Sigmoid colon (tissue), 7 donors: ENCODE measurements at places on chromosomes 7 and 10.

- no peak for DNase-seq
Observed at GRCh38 chr10:124557648-124558338, 96.2 kb downstream of the LHPP start.

DNA sequence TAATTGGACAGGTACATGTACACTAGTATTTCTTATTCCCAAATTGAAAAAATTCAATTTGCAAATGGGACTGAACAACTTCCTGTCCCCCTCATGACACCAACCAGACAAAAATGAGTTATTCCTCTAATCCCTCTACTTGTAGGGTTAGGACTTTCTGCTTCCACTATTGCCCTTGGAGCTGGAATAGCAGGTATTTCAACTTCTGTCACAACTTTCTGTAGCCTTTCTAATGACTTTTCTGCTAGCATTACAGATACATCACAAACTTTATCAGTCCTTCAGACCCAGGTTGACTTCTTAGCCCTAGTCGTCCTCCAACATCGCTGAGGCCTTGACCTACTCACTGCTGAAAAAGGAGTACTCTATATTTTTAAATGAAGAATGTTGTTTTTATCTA lies 6.4 kb downstream of the CYP3A7 start:
- no peak for DNase-seq

GRCh38 chr7:37259319-37259821 lies 189.3 kb downstream of the ELMO1 start:
- no peak for DNase-seq

- no peak for DNase-seq
Observed at GRCh38 chr10:33507662-33508425, 173.4 kb upstream of the NRP1 start.

DNA sequence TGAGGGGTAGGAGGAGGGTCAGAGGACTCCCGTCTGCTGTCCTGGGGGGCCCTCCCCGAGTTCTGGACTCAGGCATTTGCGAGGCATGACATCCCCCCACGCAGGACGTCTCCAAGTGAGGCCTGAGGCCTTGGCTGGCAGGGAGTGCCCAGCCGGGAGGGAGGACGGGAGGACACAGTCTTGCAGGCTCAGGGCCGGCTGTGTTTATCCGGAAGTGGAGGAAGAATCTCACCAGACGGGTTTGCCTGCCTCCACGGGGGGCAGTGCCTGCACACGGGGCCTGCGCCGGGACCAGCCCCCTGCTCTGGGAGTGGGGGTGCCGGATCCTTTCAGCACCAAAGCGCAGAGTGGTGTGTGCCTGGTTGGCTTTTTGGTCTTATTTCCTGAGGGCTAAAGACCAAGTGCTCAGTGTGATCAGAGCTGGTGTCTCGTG lies 10.9 kb downstream of the PWWP2B start:
- DNase-seq: peak; percentile 87

DNA sequence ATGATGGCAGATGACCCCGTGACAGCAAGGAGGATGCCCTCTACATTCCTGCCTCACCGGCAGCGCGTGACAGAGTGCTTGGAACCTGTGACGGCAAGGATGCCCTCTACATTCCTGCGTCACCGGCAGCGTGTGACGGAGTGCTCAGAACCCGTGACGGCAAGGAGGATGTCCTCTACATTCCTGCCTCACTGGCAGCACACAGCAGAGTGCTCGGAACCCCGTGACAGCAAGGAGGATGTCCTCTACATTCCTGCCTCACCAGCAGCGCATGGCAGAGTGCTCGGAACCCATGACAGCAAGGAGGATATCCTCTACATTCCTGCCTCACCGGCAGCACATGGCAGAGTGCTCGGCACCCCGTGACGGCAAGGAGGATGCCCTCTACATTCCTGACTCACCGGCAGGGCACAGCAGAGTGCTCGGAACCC lies 231.0 kb downstream of the DIP2C start:
- peak; percentile 89 for DNase-seq

DNA sequence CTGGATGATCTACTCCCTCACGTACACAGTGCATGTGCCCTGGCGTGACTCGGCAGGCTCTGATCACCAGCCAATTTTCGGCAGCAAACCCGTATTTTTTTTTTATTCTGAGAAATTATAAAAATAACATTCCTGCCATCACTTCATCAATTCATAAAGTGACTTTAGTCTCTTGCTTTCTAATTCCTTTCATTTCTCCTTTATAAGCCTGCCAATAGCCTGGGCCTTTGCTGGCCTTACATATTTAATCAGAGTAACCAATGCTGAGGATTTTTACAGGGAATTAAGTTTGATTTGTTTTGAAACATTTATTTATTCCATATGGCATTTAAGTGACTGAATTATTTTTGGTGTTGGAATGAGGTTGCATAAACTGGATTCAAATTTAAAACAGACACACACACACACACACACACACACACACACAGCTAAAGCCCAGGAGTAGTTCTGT lies 140.8 kb downstream of the ETV1 start:
- no peak for DNase-seq

DNA sequence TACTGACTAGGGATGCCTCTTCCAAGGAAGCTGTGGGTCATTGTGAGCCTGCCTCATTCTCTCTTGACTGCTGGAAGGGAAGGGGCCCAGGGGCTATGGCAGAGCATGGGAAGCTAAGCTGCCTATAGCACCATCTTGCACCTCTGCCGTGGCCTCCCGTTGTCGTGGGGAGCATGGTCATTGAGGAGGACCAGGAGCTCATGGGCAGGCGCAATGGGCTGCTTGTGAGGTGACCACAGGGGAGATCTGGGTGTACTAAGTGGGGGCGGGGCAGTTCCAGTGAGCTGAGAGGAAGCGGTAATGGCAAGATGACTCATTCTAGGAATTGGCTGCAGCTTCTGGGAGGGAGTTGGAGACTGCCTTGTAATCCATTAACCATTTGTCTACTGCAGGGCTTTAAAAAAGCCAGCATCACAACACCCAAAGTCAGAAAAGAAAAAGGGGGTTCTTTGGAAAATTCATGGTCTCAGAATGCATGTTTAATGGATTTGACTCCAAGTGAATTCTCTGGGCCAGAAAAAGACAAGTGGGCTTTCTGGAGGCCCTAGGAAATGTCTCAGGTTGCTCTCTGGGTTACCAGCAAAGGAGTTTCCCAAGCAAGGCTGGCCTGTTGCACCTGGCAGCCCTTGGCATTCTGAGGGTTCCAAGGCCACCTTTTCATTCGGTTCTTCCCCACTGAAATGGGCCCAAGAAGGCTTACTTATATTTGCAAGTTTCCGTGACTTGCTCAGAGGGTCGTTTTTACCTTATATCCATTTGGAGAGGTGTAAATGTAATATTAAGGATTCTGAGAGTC lies 3.6 kb downstream of the DUSP5 start:
- DNase-seq: peak; percentile 96

- DNase-seq: no peak
Observed at GRCh38 chr7:102985176-102985783, 72.5 kb downstream of the LRRC17 start.

GRCh38 chr7:155497149-155497901 lies 39.4 kb downstream of the EN2 start:
- no peak for DNase-seq

DNA sequence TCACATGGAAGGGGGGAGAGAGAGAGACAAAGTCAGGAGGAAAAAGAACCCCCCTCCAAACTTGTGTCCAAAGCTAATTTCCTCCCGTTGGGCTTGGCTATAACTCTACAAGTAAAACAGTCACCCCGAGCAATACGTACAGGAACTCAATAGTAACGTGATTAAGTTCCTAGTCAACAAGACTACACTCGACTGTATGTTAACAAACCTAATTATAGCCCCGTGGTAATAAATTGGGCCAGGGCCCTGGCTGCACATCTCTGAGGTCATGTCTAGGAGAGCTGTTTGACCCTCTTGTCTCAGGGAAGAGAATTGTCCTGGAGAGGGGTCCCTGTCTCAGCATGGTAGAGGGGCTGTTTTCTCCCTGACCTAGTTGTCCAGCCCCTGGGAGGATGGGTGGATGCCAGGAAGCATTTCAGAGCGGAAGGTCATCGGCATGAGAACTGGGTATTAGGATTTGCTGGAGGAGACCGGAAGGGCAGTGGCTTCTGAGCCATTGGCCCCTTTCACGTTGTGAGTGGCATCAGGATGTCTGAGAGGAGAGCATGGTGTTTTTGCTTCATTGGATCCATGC lies 60.2 kb upstream of the COMTD1 start:
- DNase-seq: peak; percentile 77

- DNase-seq: no peak
Observed at GRCh38 chr7:20350996-20351692, 20.4 kb downstream of the ITGB8 start.

- no peak for DNase-seq
Observed at GRCh38 chr10:69045441-69046300, 42.2 kb upstream of the SRGN start.

- no peak for DNase-seq
Observed at GRCh38 chr10:19546224-19546623, 270.0 kb upstream of the PLXDC2 start.

GRCh38 chr10:71804077-71804476 lies 30.8 kb upstream of the VSIR start:
- DNase-seq: no peak

DNA sequence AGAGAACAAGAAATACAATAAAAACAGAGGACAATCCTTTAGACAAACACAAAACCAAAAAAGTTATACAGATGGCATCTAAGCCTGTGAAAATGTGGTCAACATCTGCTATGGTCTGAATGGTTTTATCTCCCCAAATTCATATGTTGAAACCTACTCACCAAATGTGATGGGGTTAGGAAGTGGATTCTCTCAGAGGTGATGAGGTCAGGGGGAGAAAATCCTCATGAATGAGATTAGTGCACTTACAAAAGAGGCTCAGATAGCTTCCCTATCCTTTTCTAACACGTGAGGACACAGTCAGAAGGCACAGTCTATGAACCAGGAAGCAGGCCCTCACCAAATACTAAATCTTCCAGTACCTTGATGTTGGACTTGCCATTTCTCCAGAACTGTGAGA lies 147.8 kb upstream of the GPR22 start:
- no peak for DNase-seq

GRCh38 chr7:158536871-158537515 lies 50.6 kb downstream of the PTPRN2 start:
- DNase-seq: no peak

GRCh38 chr10:61298194-61298593 lies 155.0 kb downstream of the TMEM26 start:
- no peak for DNase-seq

- no peak for DNase-seq
Observed at GRCh38 chr10:76469675-76470074, 1038.3 kb downstream of the LRMDA start.

GRCh38 chr7:84317536-84317935 lies 122.9 kb upstream of the SEMA3A start:
- DNase-seq: no peak

- DNase-seq: no peak
Observed at GRCh38 chr7:104136981-104137380, 70.8 kb downstream of the ORC5 start.

DNA sequence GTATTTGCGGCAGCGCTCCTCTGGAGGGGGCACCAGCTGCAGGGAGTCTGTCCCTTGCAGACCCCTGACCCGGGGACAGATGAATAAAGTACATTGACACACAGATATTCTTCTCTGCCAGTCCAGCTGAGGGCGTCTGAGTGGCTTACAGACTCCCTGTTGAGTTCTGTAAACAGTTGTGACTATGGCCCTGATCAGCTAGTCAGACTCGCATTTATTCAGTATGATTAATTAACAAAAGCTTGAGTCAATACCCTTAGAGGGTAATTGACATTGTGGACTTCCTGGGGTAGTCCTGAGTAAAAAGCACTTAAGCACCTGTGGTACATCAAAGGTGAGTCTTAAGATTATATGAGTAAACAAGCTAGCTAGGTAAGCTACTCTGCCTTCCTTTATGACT lies 21.0 kb downstream of the ANKRD30A start:
- DNase-seq: no peak

GRCh38 chr7:15554744-15555143 lies 7.1 kb downstream of the AGMO start:
- no peak for DNase-seq

DNA sequence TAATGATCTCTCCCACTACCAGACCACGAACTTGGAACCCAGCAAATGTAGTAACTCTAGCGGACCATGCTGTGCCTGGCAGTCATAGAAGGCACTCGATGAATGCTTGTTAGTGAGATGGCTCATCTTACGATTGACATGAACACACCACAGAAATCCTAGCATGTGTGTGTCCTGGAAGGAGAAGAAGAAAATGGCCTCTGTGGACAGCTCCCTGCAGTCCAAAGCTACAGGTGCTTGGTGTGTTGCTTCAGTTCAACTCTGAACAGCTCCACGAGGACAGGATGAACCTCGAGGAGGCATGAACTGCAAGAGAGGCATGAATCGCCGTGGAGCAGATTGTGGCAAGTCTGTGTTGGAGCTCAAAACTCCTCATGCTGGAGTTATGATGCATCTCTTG lies 93.5 kb downstream of the KLF6 start:
- no peak for DNase-seq

DNA sequence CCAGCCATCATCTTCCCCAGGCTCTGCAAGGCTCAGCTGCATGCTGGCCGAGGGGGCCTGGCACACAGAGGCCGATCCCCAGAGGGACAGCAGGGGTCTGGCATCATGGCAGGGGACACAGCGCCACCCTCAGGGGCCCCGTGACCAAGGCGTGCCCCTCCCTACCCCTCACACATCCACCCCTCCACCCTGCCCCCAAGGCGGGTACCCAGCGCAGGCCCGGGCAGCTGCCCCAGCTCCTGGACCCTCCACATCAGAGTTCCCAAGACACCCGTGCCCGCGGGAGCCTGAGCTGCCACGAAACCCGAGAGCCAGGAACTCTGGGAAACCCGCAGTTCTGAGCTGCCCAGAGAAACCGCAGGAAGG lies 46.5 kb upstream of the TNRC18 start:
- DNase-seq: no peak

DNA sequence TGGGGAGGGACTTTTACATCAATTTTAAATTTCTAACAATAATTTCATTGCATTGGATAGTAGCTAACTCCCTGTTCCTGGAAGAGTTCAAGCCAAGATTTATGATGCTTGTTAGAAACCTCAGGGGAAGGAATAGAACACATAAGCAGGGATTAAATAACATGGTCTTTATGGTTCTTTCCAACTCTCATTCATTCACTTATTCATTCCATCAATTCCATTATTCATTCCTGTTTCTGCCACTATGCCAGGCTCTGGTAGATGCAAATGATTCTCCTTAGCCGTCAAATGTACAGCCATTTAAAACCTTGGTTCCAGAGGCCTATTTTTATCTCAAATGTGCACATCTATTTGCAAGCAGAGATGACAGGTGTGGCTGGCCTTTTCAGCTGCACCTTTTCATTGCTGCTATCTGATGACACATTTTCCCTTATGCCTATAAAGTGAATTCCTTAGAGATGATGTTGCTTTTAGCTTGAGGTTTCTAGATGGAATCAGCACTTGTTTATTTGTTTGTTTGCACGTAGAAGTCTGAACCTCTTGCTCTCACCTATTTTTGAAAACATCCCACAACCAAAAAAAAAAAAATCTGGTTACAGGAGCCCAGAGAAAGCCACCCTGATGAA lies 205.7 kb upstream of the IGFBP3 start:
- no peak for DNase-seq
